Lung (tissue), 17 donors: ENCODE measurements at places on chromosomes 2 and 18.

GRCh38 chr2:237670641-237671040, 43.3 kb downstream of the LRRFIP1 start:
- DNase-seq, result peak; percentile 66

DNA sequence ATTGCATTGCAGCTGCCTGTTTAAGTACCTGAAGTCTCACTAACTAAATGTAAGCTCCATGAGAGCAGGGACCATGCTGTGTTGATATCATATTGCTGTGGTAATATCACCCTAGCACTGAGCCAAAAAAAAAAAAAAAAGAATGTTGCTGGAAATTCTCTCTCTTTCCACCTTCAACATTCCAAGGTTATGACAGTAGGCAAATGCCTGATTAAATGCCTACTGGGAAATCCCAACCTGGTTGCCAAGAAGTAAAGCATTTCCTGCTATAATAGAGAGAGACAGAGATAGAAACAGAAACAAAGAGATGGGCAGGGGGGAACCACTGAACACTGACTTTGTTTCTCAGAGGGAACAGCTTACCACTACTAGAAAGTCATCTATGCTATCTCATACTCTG, 1604.2 kb downstream of the LRP1B start:
- DNase-seq, result no peak

DNA sequence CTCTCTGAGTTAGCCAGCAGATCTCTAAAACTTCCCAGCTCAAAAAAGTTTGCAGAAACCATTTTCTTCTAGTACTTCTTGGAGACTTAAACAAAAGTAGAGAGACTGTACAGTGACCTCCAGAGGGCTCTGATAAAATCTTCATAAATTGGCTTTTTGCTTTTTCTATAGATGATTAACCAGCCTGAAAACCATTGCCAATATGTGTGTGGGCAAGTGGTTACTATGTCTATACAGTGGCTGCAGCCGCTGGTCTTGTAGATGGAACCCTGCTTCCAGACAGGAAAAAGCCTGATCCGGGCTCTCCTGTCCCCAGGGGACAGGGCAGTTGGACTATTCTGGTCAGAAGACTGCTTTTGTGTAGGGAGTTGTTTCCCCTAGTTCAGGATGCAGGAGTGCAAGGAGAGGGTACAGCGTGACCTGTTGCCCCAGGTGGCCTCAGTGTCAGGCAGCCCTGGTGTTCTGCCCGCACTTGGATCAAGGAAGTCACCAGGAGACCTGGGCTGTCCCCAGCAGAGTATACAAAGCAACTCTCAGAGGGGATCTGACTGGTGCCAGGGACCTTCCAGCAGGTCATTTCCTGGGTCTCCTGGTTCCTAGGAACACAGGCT, 7.3 kb upstream of the PTPRM start:
- no peak for DNase-seq

- DNase-seq, result no peak
These were observed 47.8 kb downstream of the FAM168B start for GRCh38 chr2:131045286-131046027.

DNA sequence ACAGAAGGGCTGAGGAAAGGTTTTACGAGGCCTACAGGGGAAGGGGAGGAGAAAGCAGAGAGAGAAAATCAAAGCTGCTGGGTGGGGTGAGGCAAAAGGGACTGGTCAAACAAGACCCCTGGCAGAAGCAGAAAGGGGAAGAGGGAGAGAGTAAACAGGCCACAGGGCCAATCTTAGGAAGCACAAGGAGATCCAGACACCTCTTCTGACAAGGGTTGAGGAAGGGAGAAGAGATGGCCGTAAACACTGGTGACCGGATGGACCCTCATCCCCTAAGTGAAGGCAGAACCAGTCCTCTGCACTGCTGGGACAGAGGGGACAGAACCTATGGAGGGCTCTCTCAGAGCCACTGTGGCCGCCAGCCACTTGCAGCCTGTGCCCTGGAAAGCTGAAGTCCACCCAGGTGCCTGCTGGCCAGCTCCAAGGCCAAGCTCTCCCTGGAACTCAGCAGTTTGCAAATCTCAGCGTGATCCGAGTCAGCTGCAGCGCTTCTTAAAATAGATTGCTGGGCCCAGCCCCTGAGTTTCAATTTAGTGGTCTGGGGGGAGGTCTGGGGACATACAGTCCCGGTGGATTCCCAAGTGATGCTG, 108.8 kb downstream of the TMEM163 start:
- DNase-seq, result no peak

GRCh38 chr18:7177116-7177744, 53.7 kb upstream of the LRRC30 start:
- DNase-seq, result peak; percentile 80

GRCh38 chr2:39023649-39024048, 97.2 kb downstream of the SOS1 start:
- DNase-seq, result no peak

DNA sequence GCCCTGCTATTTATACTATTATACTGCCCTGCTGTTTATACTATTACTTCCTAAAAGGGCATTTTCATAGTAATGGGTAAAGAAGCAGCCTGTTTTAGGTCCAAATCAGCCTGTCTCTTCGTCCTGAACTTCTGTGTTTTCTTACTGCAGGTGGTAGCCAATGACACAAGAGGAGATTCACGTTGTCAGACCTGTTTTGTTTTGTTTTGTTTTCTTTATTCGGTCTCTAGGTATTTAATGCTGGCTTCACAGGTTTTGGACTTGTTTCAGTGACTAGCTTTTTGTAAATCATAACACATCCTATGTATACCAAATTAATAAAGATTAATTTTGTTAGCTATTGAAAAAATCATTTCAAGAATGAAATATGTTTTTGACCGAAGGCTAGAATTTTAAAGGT, 116.4 kb downstream of the MAP3K20 start:
- no peak for DNase-seq

- DNase-seq, result peak; percentile 26
These were observed 220.1 kb downstream of the HAUS1 start for GRCh38 chr18:46324087-46324955.

DNA sequence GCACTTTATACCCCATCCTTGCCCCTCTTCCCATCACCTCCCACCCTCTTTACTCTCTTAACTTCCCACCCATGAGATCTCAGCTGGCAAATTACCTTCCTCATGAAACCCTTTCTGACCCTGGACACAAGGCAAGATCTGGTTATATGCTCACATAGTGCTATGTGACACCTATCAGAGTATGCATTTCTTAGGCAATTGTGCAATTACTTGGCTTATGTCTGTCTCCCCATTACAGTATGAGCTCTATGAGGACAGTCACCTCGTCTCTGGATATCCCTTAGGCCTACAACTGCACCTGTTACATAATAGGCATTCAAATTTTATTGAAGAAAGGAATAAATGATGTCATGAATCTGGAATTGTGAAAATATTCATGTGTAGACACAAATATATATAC, 91.4 kb downstream of the ZNF385B start:
- no peak for DNase-seq

GRCh38 chr2:59000796-59001195, 759.7 kb upstream of the FANCL start:
- no peak for DNase-seq

DNA sequence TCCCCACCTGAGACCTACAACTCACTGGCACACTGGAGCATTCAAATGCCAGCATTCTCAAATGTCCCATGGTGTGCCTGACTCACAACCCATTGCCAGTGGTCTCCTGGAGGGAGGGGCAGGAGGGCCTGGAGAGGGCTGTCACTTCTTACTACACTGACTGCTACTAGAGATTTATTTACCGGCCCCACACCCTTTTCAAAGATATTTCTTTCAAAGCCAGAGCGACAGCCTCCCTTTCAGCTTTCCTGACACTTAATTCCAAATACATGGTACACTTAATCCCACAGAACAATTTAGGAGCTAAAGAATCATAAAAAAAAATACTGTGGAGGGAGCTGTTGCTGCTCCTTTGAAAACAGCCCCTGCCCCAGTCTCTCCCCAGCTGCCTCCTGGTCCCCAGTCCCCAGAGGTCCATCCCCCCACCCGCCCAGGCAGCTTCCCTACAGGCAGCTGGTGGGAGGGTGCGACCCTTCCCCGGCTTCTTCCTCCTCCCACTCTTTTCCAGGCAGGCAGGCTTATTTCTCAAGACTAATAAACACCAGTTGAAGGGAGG, 129.1 kb upstream of the SMAD2 start:
- peak; percentile 49 for DNase-seq

DNA sequence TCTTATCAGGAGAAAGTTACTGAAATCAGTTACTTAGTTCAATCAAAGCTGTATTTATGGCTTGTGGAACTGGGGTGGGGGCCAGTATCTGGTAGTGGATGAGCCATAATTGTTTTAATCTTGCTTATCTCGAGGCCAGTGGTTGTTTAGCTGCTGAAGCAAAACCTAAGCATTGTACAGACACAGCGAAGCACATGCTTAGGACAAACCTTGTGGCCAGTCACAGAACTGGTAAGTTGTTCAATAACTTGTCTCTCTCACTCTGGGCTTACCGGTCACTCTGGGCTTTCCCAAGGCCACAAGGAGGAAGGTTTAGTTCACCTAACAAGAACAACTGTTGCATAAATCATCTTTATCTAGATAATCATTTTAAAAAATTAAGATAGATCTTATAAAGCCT, 296.6 kb upstream of the NETO1 start:
- no peak for DNase-seq

- no peak for DNase-seq
These were observed 100.7 kb downstream of the DGKD start for GRCh38 chr2:233455006-233455405.

GRCh38 chr2:143852759-143853158, 667.2 kb downstream of the ZEB2 start:
- no peak for DNase-seq

DNA sequence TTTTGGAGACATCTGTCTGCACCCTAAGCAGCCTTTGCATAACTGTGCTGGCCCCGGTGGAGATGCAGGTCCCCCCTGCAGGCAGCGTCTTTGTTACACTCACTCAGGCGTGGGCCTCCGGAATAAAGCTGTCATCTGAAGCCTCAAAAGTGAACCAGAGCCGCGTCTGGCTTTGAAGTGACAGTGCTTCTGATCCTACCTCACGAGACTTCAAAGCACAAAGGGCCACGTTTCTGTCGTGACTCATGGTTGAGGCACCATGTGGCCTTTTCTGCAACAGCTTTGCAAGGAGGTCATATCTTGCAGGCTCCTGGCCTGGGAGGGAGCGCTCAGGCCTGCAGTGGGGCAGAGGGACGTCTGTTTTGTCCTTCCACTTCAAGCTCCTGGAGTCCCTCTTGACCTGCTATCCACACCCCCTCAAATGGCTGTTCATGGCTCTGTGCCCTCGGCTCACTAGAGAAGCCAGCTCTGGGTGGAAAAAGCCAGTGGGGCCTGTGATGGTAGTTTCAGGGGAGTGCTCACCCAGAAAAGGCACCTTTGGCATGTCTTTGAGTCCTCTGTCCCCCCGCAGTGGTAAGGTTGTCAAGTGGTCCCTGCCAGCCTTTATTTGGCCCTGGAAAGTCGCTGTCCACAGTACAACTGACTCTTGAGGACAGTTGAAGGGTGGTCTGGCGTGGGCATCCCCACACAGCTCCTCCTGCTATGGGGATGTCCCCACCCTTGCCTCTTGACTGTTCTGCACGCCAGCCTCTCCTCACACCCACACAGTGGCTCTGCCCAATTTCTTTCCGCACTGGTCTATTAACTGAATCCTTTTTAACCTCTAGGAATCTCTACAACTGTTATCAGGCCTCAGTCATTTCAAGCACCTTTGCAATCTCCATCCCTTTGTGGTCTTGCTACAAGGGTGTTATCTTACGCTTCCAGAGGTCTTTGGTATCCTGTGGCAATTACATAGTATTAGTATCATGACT, 19.3 kb downstream of the GPR55 start:
- no peak for DNase-seq

- DNase-seq, result no peak
These were observed 7.3 kb downstream of the TNFRSF11A start for GRCh38 chr18:62332431-62332830.

GRCh38 chr18:42437646-42438045, 482.6 kb downstream of the PIK3C3 start:
- peak; percentile 13 for DNase-seq

GRCh38 chr18:22337833-22338232, 79.9 kb downstream of the CTAGE1 start:
- peak; percentile 77 for DNase-seq

DNA sequence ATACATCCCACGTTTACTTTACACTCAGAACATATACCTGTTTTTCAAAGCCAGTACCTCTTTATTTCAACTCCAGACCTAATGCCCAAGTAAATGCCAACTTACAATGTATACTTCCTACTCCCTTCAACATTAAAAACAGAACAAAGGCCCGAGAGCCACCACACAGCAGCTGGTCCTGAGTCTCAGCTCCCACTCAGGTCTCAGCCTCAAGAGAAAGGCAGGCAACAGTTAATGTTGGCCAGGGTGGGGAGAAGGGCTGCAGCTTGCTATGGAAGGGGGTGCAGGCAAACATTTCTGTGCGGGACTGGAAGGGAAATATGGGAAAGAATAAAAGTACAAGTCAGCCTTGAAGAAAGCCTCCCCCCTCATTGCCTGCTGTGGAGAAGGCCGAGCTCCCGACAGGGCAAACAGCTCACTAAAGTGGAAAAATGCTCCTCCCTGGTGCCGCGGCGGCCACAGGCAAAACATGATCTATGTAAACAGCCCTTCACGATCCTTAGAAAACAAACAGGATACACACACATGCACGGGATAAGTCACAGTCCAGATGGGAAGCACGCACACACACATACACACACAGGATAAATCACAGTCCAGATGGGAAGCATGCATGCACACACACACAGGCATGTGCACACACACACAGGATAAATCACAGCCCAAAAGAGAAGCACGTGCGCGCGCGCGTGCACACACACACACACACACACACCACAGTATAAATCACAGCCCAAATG, 67.4 kb downstream of the ADNP2 start:
- DNase-seq, result peak; percentile 63

- DNase-seq, result peak; percentile 36
These were observed 35.4 kb upstream of the RHOB start for GRCh38 chr2:20411361-20411894.

DNA sequence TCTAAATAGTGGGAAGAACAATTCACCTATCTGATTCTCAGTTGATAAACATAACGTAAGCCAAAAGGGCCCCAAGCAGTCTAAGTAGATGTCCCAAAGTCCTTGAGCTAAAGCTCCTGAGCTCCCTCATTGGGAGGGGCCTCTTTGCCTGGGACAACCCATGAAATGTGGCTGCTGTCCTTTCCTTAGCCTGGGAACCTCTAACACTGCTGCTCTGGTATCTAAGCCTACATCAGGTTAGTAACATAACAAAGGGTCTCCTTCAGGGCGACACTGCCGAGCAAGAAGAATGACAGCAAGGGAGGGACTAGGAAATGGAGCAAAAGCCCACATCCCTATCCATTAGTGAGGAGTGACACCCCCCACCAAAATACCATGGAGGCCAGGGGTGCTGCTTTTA, 98.3 kb downstream of the MAPRE2 start:
- DNase-seq, result no peak

- no peak for DNase-seq
These were observed 2.5 kb upstream of the YES1 start for GRCh38 chr18:814300-815084.

- DNase-seq, result no peak
These were observed 414.5 kb downstream of the STK39 start for GRCh38 chr2:167832868-167833287.

GRCh38 chr2:152870239-152870638, 151.8 kb downstream of the ARL6IP6 start:
- no peak for DNase-seq
